ENCODE measurements at places on chromosomes 5 and 9.

- no peak for DNase-seq
These were observed 36.0 kb downstream of the FOXD1 start for GRCh38 chr5:73412597-73412988.

DNA sequence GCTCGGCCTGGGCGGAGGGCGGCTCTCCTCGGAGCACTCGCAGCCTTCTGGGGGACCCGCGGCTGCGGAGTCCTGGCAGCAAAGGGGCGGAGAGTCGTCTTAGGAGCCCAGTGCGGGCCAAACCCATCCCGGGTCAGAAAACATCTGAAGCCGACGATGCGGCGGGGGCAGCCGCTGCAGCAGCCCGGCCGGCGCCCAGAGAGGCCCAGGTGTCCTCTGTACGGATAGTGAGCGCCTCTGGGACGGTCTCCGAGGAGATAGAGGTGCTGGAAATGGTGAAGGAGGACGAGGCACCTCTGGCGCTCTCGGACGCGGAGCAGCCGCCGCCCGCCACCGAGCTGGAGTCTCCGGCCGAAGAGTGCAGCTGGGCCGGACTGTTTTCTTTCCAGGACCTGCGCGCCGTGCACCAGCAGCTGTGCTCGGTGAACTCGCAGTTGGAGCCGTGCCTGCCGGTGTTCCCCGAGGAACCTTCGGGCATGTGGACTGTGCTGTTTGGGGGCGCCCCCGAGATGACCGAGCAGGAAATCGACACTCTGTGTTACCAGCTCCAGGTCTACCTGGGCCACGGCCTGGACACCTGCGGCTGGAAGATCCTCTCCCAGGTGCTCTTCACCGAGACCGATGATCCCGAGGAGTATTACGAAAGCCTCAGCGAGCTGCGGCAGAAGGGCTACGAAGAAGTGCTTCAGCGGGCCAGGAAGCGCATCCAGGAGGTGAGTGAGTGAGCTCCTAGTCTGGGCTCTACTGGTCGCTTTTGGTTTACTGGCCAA, 1.2 kb downstream of the JMY start:
- no peak for DNase-seq

DNA sequence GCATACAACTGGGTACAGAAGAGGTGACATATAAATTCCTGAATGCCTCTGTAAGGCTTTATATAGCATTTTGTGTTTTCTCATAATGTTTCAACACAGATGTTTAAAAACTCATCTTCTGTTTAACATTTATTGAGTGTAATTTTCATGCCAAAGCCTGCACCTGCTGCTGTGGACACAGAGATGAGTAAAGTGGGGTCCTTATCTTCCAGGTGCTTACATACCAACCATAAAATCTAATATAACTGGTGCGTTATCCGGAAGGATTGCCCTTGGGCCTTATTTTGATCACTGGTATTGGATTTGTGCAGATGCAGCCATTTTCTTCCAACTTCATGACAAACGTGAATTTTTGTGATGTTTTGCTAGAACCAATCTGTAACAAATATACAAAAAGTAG, 222.3 kb downstream of the DMRT2 start:
- no peak for DNase-seq

- no peak for DNase-seq
These were observed 8.2 kb downstream of the HEXB start for GRCh38 chr5:74693191-74693590.

DNA sequence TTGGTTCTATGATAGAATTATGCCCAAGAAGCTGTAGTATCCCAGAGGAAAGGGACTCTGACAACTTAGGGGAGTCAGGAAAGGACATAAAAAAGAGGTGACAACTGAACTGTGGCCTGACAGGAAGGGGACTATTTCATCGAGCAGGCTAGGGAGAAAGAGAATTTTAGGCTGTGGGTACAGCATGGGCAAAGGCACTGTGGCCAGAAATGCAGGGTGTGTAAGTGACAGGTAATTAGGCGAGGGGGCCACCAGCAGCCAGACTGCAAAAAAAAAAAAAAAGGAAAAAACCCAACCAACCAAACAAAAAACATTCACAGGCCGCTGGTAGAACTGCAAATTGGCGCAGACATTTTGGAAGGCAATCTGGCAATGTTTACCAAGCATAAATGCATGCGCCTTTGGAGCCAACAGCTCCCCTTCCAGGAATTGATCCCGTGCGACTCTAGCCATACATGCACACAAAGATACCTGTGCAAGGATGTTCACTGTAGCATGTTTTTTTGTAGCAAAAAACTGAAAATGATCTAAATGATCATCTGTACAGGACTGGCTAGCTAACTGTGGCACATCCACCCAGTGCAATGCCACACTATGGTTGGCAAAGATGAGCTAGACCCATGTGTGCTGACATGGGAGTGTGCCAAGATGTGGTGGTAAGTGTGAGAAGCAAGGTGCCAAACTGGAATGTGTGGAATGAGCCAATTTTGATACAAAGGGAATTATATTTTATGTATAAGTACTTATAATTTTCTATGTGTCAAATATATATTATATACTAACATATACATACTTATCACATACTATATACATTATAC, 1.1 kb downstream of the EIF4E1B start:
- DNase-seq: no peak

- no peak for DNase-seq
These were observed 559.6 kb upstream of the ACO1 start for GRCh38 chr9:31824860-31825259.

DNA sequence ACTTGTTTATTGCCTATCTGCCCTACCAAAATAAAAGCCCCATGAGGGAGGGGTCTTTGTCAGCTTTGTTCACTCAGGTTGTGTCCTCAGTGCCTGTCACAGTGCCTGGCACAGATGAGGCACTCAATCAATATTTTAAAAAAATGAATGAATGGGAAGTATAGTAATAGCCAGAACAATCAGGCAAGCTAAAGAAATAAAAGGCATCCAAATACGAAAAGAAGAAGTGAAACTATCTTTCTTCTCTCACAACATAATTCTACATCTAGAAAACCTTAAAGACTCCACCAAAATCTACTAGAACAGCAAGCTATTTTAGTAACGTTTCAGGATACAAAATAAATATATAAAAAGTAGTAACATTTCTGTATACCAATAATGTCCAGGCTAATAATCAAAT, 37.8 kb upstream of the C5orf63 start:
- no peak for DNase-seq

DNA sequence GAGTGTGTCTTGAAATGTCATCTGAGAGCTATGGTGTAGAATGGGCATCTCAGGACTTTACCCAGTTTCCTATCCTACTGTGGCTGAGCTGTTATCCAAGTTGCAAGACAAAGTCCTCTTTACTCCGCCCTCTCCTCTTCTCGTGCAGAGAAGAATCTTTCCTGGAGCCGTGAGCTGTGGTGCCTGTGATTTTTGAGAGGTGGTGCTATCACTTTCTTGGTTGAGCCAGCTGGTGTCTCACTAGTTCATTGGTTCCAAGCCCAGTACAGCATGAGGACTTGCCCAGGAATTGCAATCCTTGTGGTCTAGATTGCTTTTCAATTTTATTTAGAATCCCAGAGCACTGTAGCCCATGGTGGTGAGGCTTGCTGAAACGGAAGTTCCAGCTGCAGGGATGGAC, 2300.3 kb downstream of the MAT2B start:
- no peak for DNase-seq

DNA sequence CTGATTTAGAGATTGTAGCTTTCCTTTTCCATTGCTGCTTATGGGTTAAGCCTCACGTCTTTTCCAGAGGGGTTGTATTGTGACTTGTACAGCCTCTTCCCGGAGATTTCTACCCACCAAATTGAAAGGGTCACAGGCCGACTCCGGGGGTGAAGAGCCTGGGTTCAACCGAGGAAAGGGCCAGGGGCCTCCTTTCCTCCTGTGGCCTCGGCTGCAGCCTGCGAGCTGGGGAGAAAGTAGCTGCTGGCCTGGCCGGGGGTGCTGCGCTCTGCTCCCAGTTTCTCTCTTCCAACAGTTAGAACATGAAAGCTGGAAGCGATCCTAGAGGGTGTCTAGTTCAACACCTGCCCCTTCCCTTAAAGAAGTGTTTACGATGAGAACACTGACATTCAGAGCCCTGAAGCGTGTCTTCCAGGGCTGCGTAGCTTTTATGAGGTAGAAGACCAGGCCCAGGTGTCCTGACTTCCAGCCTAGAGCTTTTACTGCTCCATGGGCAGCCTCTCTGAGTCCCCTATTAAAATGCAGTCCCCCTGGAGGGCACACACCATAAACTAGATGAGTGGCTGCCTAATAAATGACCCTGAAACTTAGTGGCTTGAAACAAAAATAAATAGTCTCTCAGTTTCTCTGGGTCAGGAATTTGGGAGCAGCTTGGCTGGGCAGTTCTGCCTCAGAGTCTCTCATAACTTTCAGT, 56.9 kb downstream of the ACER2 start:
- no peak for DNase-seq

GRCh38 chr5:122141751-122142150, 12.4 kb downstream of the ZNF474 start:
- no peak for DNase-seq

DNA sequence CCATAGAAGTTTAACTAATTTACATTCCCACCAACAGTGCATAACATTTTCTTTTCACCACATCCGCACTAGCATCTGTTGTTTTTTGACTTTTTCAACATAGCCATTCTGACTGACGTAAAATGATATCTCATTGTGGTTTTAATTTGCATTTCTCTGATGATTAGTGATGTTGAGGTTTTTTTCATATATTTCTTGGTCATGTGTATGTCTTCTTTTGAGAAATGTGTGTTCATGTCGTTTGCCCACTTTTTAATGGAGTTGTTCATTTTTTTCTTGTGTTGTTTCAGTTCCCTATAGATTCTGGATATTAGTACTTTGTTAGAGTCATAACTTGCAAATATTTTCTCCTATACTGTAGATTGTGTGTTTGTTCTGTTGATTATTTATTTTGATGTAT, 163.4 kb downstream of the FER start:
- no peak for DNase-seq

- no peak for DNase-seq
These were observed 19.6 kb upstream of the TNC start for GRCh38 chr9:115137526-115137925.

- no peak for DNase-seq
These were observed 123.8 kb upstream of the KLF4 start for GRCh38 chr9:107613321-107613720.

DNA sequence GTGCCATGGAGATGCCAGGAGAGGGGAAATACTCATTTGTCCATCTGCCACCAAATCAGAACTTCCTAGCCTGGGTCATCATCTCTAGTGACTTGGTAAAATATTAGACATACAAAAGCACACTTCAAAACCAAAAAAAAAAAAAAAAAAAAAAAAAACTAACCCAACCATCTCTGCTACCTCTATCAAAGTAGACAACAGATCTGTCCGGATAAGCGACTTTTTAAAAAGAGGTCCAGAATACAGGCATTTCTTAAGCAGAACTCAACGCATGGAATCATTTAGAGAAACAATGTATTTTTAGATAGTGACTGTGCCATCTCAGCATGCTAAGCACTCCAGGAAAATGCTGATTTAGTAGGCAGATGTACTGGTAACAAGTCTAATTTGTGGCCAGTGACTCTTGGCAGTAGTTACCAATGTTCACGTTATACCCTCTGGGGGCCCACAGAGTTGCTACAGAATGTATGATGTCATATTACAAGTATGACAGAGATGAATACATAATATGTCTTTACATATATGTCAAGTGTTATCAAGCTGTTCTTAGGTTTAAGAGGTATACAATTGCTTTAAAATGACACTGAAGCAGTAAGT, 107.8 kb downstream of the SMIM23 start:
- peak; percentile 17 for DNase-seq

- no peak for DNase-seq
These were observed 38.6 kb downstream of the CAMK4 start for GRCh38 chr5:111262815-111263214.

- DNase-seq: no peak
These were observed 13.5 kb downstream of the ARL14EPL start for GRCh38 chr5:116045821-116046220.

- no peak for DNase-seq
These were observed 163.2 kb downstream of the DAB2IP start for GRCh38 chr9:121814594-121814993.

DNA sequence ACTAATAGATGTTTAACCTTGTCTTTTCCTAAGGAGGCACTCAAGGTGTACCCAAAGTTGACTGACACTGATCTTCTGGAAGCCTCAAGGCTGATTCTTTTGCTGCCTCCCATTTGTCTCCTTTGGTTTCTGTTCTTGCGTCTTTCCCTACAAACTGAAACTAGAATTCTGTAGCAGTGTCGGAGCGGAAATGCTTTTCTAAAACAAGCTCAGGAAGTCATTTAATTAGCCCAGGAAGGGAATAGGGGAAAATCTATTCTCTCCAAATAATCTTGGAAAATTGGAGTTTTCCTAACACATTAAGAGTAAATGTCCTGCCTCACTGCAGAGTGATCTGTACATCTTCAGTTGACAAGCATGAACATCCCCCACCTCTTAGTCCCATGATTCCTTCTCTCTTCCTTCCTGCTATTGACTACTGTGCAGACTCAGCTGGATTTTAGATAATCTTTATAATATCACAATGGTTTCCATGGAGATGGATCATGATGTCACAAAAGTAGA, 182.7 kb downstream of the NR3C1 start:
- DNase-seq: no peak

- DNase-seq: no peak
These were observed 3.1 kb downstream of the RAB14 start for GRCh38 chr9:121198512-121199042.

GRCh38 chr9:107870927-107871680, 381.5 kb upstream of the KLF4 start:
- no peak for DNase-seq

- DNase-seq: no peak
These were observed 110.3 kb upstream of the IQGAP2 start for GRCh38 chr5:76292620-76293322.

- DNase-seq: no peak
These were observed 5.5 kb downstream of the PHF24 start for GRCh38 chr9:34963552-34963951.

DNA sequence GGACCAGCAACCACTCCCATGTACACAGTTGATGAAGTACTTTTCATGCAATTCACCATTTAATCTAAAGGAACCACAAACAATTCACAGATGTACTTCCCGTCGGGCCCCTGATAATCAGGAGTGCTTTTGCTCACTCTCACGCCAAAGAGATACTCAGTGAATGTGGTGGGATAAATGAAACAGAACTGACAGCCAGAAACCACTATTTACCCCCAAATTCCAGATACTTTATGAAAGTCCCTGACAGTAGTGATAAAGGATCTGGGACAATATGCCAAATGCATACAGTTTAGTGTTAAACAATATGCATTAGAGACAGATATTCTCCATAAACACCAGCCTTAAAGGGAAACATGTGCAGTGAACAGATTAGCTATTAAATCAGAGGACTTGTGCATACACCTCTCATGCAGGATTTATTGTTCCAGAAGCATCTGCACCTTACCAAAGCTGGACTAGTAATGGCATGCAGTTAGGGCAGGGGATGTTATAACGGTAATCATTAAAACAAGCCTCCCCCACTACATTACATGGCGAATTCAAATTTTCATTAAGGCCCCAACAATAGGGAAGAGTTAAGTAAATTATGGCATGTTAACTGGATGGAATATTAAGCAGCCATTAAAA, 74.0 kb upstream of the SLC25A51 start:
- DNase-seq: no peak

- no peak for DNase-seq
These were observed 788.9 kb upstream of the GRAMD2B start for GRCh38 chr5:125634216-125634835.

GRCh38 chr9:1775230-1775629, 239.9 kb upstream of the SMARCA2 start:
- DNase-seq: no peak
